Sigmoid colon (tissue), 7 donors: ENCODE measurements at places on chromosomes 3 and 15.

GRCh38 chr15:67822537-67823313 lies 2.6 kb upstream of the SKOR1 start:
- peaks cover 50% of the 10 kb centered on the region for H3K4me1 ChIP-seq
- H3K36me3 ChIP-seq, result no peaks in the 10 kb centered on the region
- H3K27ac ChIP-seq, result no peak overlapping the region
- H3K4me3 ChIP-seq, result no peak overlapping the region
- no peak for DNase-seq
- peaks cover 88% of the 10 kb centered on the region for H3K27me3 ChIP-seq

DNA sequence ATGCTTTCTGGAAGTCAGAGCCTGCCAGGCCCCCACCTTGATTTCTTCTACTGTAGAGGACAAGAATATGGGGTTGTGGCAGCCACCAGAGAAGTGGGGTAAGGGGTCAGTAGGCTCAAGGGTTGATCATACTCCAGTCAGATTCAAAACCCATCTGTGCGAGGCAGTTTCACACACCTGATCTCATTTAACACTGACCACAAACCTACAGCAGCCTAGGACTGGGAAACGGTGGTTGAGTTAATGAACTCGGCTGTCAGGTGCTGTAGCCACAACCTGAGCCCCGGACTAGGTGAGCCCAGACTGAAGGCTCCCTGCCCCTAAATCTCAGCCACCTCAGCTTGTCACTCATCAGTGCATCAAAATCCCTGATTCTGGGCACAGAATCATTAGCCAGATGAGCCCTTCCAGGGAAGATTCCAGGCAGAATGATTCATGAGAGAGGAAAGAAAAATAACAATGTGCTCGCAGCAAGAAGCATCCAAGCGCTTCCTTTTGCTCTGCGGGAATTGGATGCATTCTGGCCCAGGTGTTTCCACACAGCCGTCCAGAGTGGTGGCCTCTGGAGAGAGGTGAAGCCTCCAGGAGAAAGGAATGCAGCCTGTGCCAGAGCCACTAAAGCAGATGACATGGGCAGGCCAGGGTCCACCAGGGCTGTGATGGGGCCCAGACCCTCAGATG lies 102.1 kb downstream of the SRGAP3 start:
- no peak overlapping the region for H3K27ac ChIP-seq
- no peaks in the 10 kb centered on the region for H3K27me3 ChIP-seq
- no peaks in the 10 kb centered on the region for H3K36me3 ChIP-seq
- H3K4me1 ChIP-seq, result no peaks in the 10 kb centered on the region
- DNase-seq, result no peak

DNA sequence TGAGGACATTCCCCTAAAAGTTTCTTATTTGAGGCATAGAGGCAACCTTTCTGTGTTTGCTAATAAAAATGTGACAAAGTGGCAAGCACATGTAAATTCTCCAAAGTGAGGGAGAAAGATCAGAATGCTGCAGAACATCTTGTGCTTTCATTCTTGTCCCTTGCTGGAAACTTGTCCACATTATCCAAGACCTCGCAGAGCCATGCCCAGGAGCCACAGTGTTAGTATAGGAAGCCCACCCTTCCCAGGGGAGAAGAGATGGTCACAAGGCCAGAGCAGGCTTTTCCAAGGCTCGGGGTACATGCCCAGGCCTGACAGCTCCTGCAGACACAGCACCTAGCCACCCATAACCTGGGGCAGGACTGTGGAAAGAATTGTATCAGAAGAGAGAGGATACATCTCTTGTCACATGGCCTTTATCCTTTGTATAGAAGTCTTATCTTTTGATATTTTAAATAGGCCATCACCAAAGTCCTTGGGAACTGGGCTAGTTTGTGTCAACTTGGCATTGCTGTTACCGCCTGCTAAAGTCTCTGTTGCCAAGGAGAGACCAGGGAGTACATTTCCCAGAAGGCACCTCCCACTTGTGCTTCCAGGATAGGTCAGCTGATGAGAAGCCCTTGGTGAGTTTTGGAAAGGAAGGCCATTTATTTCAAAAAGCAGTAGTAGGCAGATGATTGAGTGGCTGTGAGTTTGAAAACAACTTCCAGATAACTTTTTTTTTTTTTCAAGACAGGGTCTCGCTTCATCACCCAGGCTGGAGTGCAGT lies 10.5 kb downstream of the DLEC1 start:
- no peak overlapping the region for H3K4me3 ChIP-seq
- H3K27ac ChIP-seq, result no peak overlapping the region
- H3K27me3 ChIP-seq, result no peaks in the 10 kb centered on the region
- H3K4me1 ChIP-seq, result no peaks in the 10 kb centered on the region

- no peaks in the 10 kb centered on the region for H3K27me3 ChIP-seq
- no peaks in the 10 kb centered on the region for H3K36me3 ChIP-seq
Measured at GRCh38 chr3:136694321-136694720, 57.9 kb downstream of the STAG1 start.

DNA sequence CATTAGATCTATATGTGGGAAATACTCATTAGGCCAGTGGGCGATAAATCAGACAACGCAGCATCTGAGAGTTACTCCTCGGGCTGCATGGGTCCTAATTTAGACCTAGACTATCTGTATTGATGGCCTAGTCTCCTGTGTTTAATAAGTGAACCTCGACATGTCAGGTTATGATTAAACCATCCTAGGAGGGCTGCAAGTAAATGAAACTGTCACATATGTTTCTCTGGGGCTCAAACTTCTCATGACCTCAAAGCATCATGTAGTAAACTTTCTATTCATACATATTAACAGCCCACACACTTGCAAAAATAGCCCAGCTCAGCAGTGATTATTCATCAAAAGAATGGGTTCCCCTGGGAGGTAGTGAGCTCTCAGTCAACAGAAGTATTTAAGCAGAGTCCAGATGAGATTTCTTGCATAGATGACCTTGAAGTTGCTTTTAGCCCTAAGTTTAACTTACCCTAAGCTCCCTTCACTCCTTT lies 51.6 kb downstream of the RAB11A start:
- no peak overlapping the region for H3K27ac ChIP-seq
- no peak for DNase-seq
- H3K4me1 ChIP-seq, result peaks cover 10% of the 10 kb centered on the region
- H3K4me3 ChIP-seq, result no peak overlapping the region
- no peaks in the 10 kb centered on the region for H3K27me3 ChIP-seq

GRCh38 chr3:61876797-61877196 lies 315.4 kb downstream of the PTPRG start:
- H3K27ac ChIP-seq, result no peak overlapping the region
- no peaks in the 10 kb centered on the region for H3K36me3 ChIP-seq
- DNase-seq, result no peak
- peaks cover 56% of the 10 kb centered on the region for H3K4me1 ChIP-seq
- H3K27me3 ChIP-seq, result no peaks in the 10 kb centered on the region
- no peak overlapping the region for H3K4me3 ChIP-seq
